NCI-H510A (cell line): ENCODE measurements at places on chromosomes 4 and X.

DNA sequence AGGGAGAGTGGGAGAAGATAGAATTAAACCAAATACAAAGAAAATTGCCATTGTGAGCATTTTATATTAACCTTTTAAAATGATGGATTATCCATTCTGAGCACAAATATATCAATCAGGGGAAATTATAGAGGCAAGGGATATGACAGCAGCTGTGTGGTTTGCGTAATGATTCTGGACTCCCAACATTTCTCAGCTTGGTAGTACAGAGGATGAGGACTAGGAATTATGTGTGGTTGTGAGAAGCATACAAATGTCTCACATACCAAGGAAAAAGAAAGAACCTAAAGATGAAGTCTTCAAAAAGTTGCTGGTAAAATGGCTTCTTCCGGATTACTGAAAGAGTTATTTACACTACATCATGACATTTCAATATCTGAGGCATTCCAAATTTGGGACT is 674.6 kb upstream of the NR3C2 start:
- DNase-seq, result no peak

- DNase-seq, result no peak
These were observed 186.7 kb downstream of the TENM3 start for GRCh38 chr4:182429896-182430295.

DNA sequence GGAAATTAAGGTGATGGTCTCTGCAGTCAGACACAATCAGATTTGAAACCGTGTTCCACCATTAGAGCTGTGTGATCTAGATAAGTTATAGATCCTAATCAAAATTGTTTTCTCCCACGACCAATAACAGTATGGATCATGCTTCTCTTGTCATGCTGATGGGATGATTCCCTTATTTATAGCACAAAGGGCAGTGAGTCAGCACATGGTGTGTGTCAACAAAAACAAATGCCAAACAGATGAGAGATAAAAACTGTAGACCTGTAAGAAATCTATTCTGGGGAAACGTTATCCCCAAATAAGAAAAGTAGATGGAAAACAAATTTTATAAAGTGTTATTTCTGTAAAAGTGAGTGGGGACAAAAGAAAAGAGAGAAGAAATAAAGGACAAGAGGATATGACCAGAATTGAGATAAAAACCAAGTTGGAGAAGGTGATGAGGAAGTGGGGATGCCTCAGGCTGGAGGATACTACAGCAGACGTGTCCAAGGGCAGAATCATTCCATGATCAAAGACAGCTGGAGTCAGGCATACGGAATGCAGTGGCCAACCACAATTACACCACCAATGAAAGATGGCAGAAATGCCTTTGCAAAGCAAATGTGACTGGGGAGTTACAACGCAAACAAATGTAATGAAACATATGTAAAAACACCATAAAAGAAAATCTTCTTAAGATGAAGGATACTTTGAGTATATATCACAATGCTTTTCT is 377.8 kb upstream of the PRKX start:
- DNase-seq, result no peak

- no peak for DNase-seq
These were observed 17.6 kb upstream of the CC2D2A start for GRCh38 chr4:15451866-15452765.

DNA sequence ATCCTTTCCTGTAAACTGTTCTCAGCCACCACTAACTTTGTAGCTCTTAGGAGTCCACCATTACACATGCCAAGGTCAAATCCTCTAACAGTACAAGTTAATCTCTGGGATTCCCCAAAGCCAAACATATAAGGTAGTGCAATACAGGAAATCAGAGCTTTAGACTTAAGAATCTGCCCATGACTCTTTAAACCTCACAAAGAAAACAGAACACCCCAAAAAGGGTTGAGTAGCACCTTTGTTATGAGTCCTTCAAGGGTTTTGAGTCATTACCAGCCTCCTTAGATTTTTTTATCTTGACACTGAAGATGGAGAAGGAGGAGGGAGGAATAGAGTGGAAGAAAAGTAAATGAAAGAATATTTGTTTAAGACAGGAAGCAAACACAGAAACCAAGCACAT is 243.9 kb upstream of the SPANXN1 start:
- DNase-seq, result no peak

GRCh38 chr4:137432446-137433311 is 99.6 kb downstream of the PCDH18 start:
- DNase-seq, result no peak

DNA sequence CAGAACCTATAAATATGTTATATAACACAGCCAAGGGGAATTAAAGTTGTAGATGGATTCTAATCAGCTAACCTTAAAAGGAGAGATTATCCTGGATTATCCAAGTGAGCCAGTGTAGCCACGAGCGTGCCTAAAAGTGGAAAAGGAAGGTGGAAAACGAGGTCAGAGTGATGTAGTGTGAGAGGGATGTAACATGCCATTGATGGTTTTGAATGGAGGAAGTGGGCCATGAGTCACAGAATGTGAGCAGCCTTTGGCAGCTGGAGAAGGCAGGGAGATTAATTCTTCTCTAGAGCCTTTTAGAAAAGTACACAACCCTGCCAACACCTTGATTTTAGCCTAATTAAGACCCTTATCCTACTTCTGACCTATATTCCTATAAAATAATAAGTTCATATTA is 149.1 kb downstream of the SLC39A8 start:
- no peak for DNase-seq

GRCh38 chrX:38271154-38271716 is 50.6 kb upstream of the SRPX start:
- DNase-seq, result no peak

GRCh38 chr4:145937971-145938611 is 532 bp downstream of the ZNF827 start:
- peak; percentile 12 for DNase-seq

GRCh38 chr4:103497692-103498091 is 222.1 kb downstream of the TACR3 start:
- no peak for DNase-seq

- DNase-seq, result no peak
These were observed 139.2 kb upstream of the CXCL13 start for GRCh38 chr4:77466430-77466829.

GRCh38 chr4:17166954-17167353 is 268.5 kb upstream of the LDB2 start:
- no peak for DNase-seq

- DNase-seq, result no peak
These were observed 895.1 kb downstream of the PCDH18 start for GRCh38 chr4:136637071-136637777.

DNA sequence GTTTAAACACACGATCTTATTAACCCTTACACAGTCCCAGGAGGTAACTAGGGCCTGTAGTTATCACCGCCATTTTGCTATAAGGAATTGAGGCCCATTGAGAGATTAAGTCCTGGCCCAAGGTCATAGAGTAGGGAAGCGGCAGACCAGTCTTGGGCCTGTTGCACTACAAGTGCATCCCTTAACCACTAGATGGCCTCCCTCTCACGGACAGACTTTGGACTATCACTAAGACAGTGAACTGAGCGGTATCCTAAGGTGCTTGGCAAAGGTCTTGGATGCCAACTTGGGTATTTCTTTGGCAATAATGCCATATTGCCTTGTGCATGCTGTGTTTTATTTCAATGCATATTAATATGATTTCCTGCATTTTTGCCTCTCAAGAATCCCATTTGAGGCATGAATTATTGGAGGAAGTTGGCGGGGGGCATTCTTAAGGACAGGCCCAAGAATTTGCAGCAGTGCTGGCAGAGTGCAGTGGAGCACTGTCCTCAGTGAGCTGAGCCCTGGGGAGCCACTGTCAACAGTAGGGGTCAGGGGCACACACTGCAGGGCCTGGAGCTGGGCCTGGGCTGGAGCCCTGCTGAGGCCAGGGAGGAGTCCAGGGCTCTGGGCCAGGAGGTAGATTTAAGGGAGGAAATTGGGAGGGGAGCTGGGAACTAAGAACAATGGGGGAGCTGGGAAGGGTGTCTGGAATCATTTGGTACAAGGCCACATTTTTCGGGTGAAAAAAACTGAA is 147.4 kb downstream of the SMIM20 start:
- no peak for DNase-seq

- DNase-seq, result no peak
These were observed 80.3 kb downstream of the GPAT3 start for GRCh38 chr4:83616252-83616651.

GRCh38 chrX:103628386-103629317 is at the start of gene TCEAL1:
TCEAL1 (plus strand) TSS chrX:103628975; CDS start chrX:103629917, 942 bp downstream.
- DNase-seq, result peak; percentile 22

GRCh38 chr4:7281691-7282665 is 89.6 kb downstream of the SORCS2 start:
- DNase-seq, result no peak

DNA sequence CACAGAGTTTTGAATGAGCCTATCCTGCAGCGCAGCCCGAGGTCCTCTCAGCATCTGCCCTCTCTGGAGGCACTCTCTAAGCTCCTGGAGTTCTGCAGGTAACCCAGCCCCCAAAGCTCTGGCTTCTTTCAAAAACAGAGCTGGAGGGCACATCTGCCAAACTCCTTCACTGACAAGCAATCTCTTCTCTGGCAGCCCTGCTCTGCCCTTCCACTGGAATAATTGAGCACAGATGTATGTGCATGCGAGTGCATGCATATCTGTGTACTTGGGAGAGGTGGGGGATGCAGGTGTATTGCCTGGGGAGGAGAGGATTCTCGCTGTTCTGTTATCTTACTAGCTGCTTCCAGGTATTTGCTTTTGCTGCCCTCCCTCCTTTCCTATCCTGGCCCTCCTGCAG is 22.2 kb upstream of the PLP1 start:
- no peak for DNase-seq

GRCh38 chr4:127196655-127197352 is 436.0 kb upstream of the INTU start:
- DNase-seq, result no peak

GRCh38 chrX:31139961-31140360 is 68.1 kb upstream of the FTHL17 start:
- no peak for DNase-seq

DNA sequence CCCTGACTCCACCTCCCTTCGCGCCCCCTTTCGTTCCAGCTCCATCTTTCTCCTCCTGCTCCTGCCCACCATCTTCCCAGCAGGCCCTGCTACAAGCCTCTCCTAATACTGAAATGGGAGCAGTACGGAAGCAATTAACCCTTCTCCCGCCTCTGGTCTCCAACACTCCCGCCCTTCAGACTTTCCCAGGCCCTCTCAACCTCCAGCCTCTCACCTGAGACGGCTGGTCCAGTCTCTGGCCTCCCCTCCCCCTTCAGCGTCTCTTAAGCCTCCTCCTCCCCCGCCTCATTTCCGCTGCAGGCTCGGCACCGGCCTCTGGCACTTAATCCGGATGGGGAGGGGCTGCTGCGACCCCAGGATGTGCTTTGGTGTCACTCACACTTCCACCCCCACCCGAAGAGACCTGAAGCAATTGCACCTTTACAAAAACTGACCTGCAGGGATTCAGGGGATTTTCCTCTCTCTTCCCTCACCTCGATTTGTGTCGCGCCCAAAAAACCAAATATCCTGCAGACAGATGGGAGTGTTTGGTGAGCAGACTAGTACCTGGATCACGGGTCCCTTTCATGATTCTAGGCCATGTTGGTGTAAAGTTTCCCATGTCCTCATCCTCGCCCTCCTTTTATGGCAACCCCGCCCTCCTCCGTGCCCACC is 657 bp downstream of the TCEAL8 start:
- peak; percentile 89 for DNase-seq
